ENCODE measurements at places on chromosomes 2 and 18.

DNA sequence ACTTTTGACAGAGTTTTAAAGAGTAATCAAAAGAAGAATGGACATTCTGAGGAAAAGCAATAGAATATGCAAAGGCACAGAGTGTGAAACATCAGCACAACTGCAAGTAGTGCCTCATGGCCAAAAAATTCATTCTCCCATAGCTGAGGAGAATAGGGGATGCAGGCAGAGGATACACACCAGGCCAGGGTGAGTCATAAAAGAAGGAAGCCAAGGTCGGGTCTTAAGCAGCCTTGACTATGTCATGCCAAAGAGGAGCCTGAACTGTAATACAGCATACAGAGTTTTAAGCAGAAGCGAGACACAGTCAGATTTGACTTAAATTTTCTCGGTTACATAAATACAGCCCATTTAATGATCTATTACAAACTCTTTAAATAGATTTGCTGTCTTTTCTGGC, 165.0 kb downstream of the LNPK start:
- no peak for DNase-seq
- no peaks in the 10 kb centered on the region for H3K36me3 ChIP-seq
- no peak overlapping the region for H3K4me3 ChIP-seq
- no peaks in the 10 kb centered on the region for H3K4me1 ChIP-seq
- no peak overlapping the region for H3K27ac ChIP-seq

DNA sequence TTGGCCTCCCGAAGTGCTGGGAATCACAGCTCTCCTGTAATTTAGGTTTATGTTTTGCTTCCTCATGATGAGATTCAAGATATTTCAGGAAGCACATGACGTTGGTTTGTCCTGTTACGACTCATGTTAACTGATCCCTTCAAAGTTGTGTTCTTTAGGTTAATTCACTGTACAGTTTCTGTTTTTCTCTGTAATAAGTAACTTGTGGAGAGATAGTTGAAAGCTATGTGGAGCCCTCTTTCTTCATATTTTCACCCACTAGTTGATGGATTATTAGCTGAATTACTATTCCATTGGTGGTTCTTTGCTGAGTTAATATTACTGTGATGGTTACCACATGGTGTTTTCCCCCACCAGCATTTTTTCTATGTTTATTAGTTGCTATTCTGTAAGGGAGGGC, 18.3 kb upstream of the CHCHD5 start:
- H3K27ac ChIP-seq = no peak overlapping the region
- DNase-seq = no peak
- peaks cover 36% of the 10 kb centered on the region for H3K36me3 ChIP-seq
- H3K4me3 ChIP-seq = no peak overlapping the region
- H3K27me3 ChIP-seq = no peaks in the 10 kb centered on the region

DNA sequence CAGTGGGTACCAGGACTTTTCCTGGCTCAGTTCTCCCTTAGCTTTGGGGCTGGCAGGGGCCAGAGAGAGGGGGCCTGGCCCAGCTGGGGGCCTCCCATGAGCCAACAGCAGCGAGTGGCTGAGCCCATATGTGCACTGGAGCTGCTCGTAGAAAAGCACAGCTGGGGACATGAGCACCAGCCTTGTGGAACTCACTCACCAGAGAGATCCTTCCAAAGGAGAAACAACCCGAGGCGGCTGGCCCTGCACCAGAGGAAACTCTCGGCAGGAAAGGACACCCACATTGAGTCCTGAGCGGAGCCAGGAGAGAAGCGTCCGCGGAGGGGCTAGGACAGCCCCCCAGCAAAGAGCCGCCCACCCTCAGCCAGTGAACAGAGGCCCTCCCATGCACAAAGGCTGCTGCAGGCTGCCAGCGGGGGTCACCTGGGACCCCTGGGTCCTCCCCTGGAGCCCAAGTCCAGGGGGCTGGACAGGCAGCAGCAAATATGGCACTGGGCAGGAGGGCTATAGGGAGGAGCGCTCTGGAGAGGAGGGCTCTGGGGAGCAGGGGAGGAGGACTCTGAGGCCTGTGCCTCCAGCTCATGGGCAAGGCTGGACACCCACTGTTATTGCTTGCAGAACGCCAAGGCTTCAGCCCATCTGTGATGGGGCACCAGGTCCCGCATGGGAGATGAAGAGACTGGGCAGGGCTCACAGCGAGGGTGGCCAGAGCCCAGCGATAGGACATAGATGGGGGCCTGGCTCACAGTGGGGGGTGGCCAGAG, 42.1 kb upstream of the SNED1 start:
- H3K4me3 ChIP-seq = no peak overlapping the region
- DNase-seq = no peak
- no peaks in the 10 kb centered on the region for H3K36me3 ChIP-seq
- H3K27me3 ChIP-seq = peaks cover 2% of the 10 kb centered on the region

- H3K27ac ChIP-seq = no peak overlapping the region
- no peak overlapping the region for H3K4me3 ChIP-seq
- no peaks in the 10 kb centered on the region for H3K4me1 ChIP-seq
Measured at GRCh38 chr2:158602027-158602426, 145.3 kb downstream of the PKP4 start.

GRCh38 chr18:48202350-48203260, 206.6 kb downstream of the ZBTB7C start:
- peaks cover 21% of the 10 kb centered on the region for H3K27me3 ChIP-seq
- no peak overlapping the region for H3K27ac ChIP-seq
- no peak for DNase-seq
- no peaks in the 10 kb centered on the region for H3K36me3 ChIP-seq

- no peaks in the 10 kb centered on the region for H3K27me3 ChIP-seq
- DNase-seq = peak; percentile 19
- no peak overlapping the region for H3K4me3 ChIP-seq
- H3K27ac ChIP-seq = no peak overlapping the region
Measured at GRCh38 chr2:23695890-23696751, 230.8 kb downstream of the ATAD2B start.

GRCh38 chr2:11574176-11575046, 40.6 kb downstream of the GREB1 start:
- peaks cover 7% of the 10 kb centered on the region for H3K27me3 ChIP-seq
- no peak for DNase-seq
- no peak overlapping the region for H3K4me3 ChIP-seq
- H3K36me3 ChIP-seq = no peaks in the 10 kb centered on the region

DNA sequence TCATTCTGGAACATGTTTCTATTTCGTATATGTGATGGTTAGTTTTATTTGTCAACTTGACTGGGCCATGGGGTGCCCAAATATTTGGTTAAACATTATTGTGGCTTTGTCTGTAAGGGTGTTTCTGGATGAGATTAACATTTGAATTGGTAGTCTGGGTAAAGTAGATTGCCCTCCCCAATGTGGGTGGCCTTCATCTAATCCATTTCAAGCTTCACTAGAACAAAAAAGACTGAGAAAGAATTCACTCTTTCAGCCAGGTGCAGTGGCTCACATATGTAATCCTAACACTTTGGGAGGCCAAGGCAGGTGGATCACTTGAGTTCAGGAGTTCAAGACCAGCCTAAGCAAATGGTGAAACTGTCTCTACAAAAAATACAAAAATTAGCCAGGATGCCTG, 55.7 kb upstream of the TANC1 start:
- no peaks in the 10 kb centered on the region for H3K36me3 ChIP-seq
- no peak overlapping the region for H3K27ac ChIP-seq
- H3K4me1 ChIP-seq = no peaks in the 10 kb centered on the region
- no peak for DNase-seq
- H3K4me3 ChIP-seq = no peak overlapping the region
- peaks cover 12% of the 10 kb centered on the region for H3K27me3 ChIP-seq

- peaks cover 70% of the 10 kb centered on the region for H3K36me3 ChIP-seq
- H3K27ac ChIP-seq = no peak overlapping the region
- H3K4me3 ChIP-seq = no peak overlapping the region
- DNase-seq = no peak
- no peaks in the 10 kb centered on the region for H3K27me3 ChIP-seq
- H3K4me1 ChIP-seq = peaks cover 18% of the 10 kb centered on the region
Measured at GRCh38 chr2:69539549-69539908, 102.3 kb upstream of the NFU1 start.
